ENCODE measurements at places on chromosomes 16 and 17. TPM values are rescaled to one million over a fixed set of nuclear protein-coding genes. Genes with fewer than 3 reads are reported as not detected.

KRT39 gene
- total RNA-seq: not detected

- H3K4me3 ChIP-seq: no peak overlapping the region
- H3K27ac ChIP-seq: no peak overlapping the region
- no peak for DNase-seq
- H3K4me1 ChIP-seq: no peaks in the 10 kb centered on the region
- H3K36me3 ChIP-seq: no peaks in the 10 kb centered on the region
- no peaks in the 10 kb centered on the region for H3K27me3 ChIP-seq
Observed at GRCh38 chr16:72896485-72897118, 151.3 kb downstream of the ZFHX3 start.

GRCh38 chr16:81316176-81316496 is 1.4 kb downstream of the GAN start:
- peaks cover 44% of the 10 kb centered on the region for H3K4me1 ChIP-seq
- no peaks in the 10 kb centered on the region for H3K27me3 ChIP-seq
- no peak overlapping the region for H3K27ac ChIP-seq
- no peak for DNase-seq

DNA sequence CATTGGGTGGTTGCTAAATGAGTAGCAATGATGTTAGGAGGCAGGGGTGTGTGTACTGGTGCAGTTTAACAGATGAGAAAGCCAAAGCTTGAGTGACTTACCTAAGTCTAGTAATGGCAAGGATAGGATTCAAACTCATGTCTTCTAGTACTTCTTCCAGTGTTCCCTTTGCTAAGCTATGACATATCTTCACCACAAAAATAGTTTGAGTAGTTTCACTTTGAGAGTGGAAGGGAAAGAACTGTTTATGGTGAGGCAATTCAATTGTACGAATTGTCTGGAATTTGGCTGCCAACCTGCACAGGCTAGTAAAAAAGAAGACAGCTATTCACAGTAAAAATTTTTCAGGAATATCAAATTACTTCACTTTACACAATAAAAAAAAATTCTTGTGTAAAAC is 138.0 kb downstream of the NLK start:
- H3K4me1 ChIP-seq: no peaks in the 10 kb centered on the region
- no peak overlapping the region for H3K27ac ChIP-seq
- DNase-seq: no peak
- H3K36me3 ChIP-seq: peaks cover 2% of the 10 kb centered on the region
- no peak overlapping the region for H3K4me3 ChIP-seq

- no peaks in the 10 kb centered on the region for H3K27me3 ChIP-seq
- no peak overlapping the region for H3K4me3 ChIP-seq
- DNase-seq: no peak
- H3K4me1 ChIP-seq: peaks cover 24% of the 10 kb centered on the region
- H3K36me3 ChIP-seq: no peaks in the 10 kb centered on the region
Observed at GRCh38 chr16:14020141-14020540, 51.0 kb upstream of the MRTFB start.

DNA sequence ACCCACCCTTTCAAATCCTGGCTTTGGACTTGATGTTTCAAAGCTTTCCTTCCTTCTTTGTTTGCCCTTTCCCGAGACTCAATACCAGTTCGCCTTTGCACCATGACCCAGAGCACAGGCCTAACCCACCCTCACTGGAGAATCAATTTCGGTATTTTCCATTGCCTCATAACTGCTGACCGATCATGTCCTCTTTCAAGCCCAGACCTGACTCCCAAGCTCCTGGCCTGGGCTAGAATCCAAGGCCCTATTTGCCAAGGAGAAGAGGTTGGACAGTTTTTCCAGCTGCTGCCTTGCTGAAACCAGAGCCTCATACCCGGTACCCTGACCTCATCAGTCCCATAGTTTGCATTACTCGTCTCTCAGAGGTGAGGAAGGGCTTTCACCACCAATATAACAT is 35.3 kb upstream of the HELZ start:
- DNase-seq: no peak
- H3K27me3 ChIP-seq: no peaks in the 10 kb centered on the region
- H3K36me3 ChIP-seq: no peaks in the 10 kb centered on the region
- H3K4me1 ChIP-seq: peaks cover 14% of the 10 kb centered on the region
- no peak overlapping the region for H3K4me3 ChIP-seq

Measured in PC-9 (cell line).